AG09309 (cell line): ENCODE measurements at places on chromosomes 13 and 19.

GRCh38 chr13:20776751-20777150, 3.0 kb upstream of the EEF1AKMT1 start:
- DNase-seq, result no peak

DNA sequence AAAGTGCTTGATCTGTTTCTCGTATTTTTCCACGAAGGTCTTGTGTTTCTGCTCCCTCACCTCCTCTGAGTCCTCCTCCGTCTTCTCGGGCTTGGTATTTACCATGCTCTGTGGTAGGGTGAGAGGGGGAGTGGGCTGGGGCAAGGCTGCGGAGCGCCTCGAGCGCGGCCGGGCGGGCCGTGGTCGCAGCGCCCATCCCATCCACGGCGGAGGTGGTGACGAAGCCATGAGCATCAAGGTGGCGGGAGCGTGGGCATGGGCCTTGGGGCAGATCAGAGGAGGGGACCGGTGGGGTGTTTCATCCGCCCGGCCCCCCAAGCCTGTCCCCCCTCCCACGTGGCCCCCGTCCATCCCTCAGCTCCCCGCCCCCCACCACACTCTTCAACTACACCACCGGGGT, 7.9 kb downstream of the CDC37 start:
- DNase-seq, result no peak

- no peak for DNase-seq
Observed at GRCh38 chr19:5392486-5392885, 51.9 kb upstream of the PTPRS start.

GRCh38 chr19:11673608-11674041, 65.1 kb downstream of the ZNF823 start:
- peak; percentile 21 for DNase-seq

- DNase-seq, result no peak
Observed at GRCh38 chr19:50501568-50502475, 9.2 kb downstream of the JOSD2 start.

- no peak for DNase-seq
Observed at GRCh38 chr19:16330368-16330801, 5.8 kb downstream of the KLF2 start.

DNA sequence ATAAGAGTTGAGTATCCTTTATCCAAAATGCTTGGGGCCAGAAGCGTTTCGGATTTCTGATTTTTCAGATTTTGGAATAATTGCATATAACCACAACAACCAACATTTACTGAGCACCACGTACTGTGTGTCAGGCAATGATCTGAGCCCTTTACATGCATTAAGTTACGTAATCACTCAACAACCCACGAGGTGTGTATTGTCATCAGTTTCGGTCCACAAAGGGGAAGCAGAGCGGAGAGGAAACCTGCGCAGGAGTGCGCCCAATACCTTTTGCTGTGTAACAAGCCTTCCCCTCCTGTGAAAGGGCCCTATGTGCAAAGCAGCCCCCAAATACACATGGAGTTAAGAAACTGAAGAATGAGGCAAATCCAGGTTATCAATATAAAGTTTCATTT, 20.7 kb upstream of the NLRP12 start:
- no peak for DNase-seq

DNA sequence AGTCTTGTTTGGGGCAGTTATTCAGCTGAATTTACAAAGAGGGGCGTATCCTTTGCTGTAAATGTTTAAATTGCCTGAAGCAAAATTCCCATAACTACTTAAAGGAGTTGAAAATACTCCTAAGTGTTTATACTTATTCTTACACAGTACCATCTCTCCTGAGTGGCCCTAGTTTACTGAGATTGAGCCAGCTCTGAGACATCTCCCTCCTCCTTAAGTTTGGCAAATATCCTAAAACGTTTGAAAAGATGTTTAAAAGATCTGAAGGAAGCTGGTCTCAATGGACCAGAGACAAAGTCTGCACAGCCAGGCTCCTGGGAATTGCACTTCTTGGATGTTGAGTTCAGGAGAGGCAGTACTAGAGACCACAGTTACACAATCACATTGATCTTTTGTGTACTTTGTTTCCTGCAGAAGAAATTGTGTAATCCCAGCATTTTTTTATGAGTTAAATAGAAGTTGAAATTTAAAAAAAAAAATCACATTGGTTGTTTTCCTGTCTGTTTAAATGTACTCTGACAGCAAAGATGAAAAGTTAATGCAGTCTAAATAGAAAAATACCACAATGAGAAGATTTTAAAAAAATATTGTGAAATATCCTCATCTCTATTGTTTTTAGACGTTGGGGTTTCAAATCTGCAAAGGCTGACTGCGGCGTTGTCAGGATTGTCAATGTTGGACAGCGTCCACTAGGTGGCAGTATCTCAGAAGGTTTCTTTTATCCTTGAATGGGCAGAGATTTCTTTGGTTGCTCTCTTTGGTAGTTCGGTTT, 20.7 kb downstream of the TNFSF11 start:
- DNase-seq, result peak; percentile 33

DNA sequence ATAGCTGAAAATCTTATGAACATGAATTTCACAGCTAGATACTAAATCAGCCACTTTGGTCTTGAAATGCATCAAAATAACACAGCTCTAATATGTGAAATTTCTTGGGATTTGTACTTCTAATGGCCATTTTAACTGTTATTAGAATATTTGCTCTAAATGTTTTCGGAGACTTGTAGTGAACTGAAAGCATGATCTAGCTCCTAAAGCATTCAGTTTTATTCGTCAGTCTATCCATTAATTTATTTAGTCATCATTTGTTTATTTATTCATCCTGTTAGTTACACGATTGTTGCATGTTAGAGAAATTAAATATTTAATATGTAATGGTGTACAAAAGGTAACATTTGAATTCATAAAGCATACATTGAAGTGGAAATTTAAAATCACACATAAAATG, 1132.7 kb downstream of the SLITRK1 start:
- no peak for DNase-seq

DNA sequence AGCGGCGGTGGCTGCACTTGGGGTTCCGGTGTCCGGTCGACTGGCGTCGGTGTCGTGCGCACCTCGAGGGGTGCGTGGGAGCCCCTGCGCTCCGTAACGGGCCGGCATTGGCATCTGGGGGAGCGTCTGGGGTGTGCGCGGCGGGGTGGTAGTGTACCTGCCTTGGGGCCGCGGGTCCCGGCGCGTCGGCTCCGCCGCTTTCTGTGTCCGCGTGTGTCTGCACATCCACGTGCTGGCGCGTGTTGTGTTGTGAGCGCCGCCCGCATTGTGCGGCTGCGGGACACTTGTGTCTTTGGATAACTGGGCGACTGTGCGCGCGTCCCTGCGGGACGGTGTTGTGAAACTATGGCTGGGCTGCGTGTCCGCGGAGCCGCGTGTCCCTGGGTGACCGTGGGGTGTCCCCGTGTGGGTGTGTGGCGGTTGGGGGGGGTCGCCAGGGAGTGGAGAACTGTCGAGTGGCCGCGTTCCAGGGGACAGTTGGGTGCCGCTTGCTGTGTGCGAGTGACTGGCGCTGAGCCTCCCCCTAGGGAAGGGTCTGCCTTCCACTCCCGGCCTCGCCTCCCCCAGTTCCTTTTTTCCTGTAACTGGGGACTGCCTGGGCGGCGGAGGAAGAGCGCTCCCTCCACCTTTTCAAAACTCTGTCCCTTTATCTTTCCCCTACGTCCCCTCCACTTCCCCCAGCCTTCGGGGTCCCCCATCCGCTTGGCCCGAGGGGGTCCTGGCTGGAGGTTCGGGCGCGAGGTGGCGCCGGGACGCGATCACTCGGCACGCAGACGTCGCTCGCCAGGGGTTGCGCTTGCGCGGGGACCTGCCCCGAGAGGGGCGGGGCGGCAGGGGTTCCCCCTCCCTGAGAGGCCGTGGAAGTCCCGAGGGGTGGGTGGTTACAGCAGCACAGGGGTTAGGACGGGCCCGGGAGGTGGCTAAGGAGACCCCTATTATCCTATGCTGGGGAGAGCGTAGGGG, 5.7 kb upstream of the NFIC start:
- DNase-seq, result no peak

DNA sequence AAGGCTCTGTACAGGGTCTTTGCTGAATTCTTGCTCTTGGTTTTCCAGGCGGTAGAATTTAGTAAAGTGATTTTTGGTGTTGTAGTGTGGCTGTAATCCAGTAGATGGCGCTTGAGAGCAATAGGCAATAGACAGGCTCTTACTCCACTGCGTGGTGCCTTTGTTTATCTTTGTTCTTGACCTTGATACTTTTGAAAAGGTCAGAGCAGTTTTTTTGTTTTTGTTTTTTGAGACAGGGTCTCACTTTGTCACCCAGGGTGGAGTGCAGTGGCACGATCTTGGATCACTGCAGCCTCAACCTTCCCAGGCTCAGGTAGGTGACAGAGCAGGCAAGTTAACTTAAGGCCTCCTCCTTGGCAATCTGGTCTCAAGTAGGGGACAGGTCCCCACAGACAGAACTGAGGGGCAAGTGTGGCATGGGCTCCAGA, 12.2 kb upstream of the LILRA5 start:
- no peak for DNase-seq

DNA sequence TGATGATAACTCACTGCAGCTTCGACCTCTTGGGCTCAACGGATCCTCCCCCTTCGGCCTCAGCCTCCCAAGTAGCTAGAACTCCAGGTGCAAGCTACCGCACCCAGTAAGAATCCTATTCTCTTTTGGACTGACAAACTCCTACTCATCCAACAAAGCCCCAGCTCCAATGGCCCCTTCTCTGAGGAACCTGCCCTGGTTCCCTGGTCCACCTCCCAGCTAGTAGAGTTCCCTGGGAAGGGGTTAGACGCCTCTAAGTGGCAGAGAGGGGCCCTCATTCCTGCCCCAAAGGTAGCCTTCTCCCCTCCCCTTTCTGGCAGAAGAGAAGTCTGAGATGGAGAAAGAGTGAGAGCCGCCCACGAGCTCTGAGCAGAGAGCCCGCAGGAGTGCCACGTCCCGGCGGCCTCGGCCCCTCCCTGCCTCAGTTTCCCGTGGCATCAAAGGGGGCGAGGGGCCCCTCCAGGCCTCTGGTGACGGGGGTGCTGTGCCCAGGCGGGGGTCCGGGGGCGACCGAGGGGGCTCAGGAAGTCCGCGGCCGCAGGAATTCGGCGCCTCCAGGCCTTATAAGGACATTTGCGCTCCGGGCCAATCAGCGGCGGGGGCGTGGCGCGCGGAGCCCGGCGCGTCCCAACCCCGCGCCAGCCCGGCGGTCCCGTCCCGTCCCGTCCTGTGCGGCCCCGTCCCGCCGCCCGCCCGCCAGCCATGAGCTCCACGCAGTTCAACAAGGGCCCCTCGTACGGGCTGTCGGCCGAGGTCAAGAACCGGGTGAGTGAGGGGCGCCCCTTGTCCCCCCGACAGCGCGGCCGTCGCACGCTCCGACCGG, at the start of gene CNN2:
Gene CNN2, plus strand, starts transcription at position 649 of the 823 bp plus-strand sequence. Its CDS starts 54 bp downstream, at position 703.
- DNase-seq, result no peak

DNA sequence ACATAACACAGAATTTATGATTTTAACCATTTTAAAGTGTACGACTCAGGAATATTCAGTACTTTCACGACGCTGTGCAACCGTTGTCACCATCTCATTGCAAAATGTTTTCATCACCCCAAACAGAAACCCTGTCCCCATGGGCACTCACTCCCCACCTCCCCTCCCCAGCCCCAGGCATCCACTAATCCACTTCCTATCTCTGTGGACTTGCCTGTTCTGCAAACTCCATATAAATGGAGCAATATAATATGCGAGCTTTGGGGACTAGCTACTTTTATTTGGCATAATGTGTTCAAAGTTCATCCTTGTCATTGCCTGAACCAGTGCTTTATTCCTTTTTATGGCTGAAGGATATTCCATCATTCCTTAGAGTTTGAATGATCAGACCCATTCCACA, 7.3 kb upstream of the INSR start:
- no peak for DNase-seq

DNA sequence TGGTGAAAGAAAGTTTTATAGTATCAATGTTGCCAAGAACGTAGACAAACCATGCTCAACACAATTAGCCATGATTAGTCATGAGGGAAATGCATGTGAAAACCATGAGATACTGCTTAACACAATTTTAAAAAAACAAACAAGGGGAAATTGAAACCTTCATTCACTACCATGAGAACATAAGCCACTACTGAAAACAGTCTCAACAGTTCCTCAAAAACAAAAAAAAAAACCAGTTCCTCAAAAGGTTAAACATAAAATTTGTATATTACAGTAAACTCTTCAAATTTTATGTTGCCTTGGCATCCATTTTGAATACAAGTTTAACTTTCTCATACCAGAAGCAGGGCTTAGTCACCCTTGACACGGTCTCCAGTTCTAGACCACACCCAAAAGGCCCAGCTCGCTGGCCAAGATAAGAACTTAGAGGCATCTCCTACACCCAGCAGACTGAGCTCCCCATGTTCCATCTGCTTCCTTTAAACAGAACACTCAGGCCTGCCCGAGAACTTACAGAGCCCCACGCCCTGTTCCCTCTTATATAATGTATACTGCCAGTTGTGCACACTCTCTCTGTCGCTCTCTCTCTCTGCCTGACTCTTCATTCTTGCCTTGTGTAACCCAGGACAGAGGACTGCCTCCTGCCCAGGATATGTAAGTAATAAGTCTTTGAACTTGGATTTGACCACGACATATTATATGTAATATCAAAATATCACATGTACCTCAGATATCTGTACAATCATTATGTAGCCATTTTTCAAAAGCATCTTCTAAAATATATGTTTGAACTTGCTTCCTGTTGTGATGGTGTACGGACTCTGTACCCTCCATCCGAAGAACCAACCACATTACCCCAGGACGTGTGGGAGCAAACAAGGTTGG, 67.4 kb downstream of the STK24 start:
- DNase-seq, result peak; percentile 78

GRCh38 chr13:39618561-39618960, 15.6 kb upstream of the LHFPL6 start:
- DNase-seq, result no peak

- DNase-seq, result no peak
Observed at GRCh38 chr19:33146209-33146608, 14.3 kb downstream of the WDR88 start.

DNA sequence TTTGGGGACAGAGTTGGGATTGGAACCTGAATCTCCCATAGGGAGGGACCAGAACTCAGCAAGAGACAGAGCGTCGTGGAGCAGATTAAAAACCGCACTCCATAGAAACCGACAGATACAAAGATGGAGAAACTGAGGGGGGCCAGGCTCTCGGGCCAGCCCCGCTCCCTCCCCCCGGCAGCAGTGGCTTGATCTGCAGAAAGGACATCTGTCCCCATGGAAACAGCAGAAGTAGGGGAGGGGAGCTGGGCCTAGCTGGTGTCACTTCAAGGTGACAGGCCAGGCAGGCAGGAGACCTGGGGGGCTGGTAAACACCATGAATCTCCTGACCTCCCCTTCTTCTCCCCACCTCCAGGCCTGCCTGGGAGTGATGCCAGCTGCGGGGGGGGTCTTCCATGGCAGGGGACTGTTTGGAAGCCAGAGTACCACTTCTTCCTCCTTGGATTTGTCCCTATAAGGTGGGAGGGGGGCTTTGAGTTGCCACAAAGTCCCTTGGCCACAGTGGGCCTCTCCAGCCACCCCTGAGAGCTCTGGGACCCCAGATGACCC, 10.9 kb downstream of the TMIGD2 start:
- no peak for DNase-seq

DNA sequence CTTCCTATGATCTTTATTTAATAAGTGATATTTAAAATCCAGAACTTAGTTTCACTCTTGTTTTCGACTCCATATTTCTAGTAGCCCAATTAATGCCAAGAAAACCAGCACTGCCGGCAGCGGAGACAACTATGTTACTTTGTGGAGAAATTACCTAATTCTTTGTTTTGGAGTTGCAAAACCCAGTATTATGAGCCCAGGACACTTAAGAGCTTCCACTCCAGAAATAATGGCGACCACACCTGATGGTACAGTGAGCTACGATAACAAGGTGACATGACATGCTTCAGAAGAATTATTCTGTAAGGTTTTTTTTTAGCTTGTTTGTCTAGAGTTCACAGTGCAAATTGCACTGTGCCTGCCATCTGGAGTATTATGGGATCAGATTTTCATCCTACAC, 136.4 kb downstream of the ZAR1L start:
- no peak for DNase-seq
